ENCODE measurements at places on chromosomes 1 and 21.

DNA sequence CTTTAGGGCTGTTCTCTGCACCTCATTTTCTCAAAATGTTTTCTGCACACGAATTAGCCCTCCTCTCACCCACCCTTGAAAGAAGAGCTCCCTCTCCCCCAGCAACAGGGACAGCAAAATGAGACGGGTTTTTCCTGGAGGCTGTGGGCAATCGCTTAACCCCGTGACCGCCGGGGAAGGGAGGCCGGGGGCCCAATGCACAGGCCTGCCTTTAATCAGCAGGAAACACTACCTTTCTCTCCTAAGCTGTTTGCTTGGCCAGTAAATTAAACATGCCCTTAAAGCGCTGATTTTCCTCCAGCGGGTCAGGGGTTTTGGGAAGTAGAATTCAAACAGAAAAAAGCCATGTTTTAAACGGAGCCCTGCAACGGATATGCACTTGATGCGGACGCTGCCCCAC, 114.4 kb downstream of the PRDM16 start:
- DNase-seq, result no peak

DNA sequence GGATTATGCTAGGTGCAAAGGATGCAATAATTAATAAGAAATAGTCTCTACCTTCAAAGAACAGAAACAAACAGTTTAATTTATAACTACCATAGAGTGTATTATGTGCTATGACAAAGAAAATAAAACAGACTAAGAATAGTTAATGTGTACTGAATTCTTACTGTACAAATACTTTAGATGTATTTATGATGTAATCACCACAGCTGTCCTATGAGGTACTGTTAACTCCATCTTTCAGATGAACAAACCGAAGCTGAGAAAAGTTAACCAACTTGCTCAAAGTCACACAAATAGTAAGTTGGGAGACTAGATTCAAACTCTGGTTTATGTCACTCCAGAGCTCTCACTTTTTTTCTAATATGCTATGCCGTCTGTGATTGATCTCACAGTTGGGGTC, 77.0 kb upstream of the FGGY start:
- no peak for DNase-seq

DNA sequence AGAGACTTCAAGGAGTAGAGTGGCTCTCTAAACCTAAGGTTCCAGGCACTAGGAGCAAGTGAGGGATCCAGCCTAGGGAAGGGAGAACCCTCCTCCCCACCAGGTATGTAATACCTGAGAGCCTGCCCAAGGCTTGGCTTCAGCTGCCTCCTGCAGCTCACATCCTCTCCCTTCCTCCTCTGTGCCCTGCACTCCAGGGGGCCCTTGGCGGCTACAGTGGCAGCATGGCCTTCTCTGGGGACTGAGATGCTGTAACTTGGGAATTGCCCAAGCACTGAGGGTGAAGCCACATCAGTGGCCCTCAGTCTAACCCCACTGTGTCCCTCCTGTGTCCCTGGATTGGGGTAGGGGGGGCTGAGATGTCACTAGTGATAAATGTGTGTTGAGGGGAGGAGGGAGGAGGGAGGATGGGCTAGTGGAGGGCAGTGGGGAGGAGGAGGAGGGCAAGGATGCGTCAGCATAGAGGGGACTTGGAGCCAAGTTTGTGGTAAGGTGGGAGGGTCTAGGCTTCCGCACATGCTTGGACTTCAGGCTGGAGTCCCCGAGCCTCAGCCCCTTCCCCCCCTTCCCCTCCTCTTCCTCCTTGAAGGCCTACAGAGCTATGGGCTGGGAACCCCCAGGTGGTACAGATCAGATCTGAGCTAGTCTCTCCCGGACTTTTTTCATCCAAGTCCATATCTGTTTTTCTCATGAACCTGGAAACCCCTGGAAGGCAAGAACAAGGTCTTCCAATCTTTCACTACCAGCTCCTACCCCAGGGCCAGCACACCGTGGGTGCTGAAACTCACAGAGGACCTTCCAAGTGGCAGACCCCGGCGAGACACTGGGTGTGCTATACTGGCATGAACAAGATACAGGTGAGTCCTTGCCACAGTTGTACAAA, 17.5 kb downstream of the COL9A2 start:
- no peak for DNase-seq

DNA sequence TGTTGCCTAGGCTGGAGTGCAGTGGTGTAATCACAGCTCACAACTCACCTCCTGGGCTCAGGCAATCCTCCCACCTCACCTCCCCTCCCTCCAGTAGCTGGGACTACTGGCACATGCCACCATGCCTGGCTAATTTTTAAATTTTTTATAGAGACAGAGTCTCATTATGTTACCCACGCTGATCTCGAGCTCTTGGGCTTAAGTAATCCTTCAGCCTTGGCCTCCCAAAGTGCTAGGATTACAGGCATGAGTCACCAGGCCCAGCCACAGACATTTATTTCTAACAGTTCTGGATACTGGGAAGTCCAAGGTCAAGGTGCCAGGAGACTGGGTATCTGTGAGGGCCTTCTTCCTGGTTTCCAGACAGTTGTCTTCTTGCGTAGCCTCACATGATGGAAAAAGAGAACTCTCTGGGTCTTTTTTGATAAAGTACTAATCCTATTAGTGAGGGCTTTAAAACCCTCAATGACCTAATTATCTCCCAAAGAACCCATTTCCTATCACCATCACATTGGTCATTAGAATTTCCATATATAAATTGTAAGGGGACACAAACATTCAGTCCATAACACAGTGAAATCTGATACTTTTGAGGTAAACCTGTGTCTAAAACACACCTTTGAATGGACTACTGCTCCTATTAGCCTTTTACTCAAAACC, 67.9 kb downstream of the PHACTR4 start:
- DNase-seq, result no peak

- DNase-seq, result no peak
Observed at GRCh38 chr1:155598842-155599331, 11.1 kb upstream of the MSTO1 start.

DNA sequence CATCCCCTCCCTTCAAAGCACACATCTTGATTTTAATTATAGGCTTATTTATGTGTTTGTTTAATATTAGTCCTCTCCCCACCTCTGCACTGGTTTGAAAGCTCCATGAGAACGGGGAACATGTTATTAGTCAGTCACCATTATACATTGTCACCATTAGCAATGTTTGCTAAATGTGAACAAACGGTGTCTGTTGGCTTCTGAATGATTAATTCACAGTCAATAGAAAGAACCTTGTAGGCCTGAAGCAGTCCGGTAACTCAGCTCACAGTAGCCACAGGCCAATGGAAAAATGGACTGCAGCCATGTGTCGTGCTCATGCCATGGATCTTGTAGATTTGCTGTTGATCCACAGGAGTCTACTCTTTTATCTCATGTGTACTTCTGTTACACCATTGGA, 49.7 kb upstream of the NHLH2 start:
- no peak for DNase-seq

DNA sequence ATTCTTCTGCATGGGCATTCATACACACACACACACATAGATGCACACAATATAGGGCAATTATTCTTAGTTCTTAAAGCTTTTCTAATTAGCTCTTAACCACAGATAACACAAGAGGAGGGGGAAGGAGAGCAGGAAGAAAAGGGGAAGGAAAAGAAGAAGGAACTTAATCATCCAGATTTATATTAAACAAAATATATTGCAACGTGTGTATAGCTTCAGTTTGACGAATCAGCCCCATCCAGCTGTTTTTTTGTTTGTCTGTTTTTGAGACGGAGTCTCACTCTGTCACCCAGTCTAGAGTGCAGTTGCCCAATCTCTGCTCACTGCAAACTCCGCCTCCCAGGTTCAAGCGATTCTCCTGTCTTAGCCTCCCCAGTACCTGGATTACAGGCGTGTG, 21.7 kb upstream of the ANKRD13C start:
- no peak for DNase-seq

- no peak for DNase-seq
Observed at GRCh38 chr1:108537976-108538375, 21.9 kb upstream of the EEIG2 start.

DNA sequence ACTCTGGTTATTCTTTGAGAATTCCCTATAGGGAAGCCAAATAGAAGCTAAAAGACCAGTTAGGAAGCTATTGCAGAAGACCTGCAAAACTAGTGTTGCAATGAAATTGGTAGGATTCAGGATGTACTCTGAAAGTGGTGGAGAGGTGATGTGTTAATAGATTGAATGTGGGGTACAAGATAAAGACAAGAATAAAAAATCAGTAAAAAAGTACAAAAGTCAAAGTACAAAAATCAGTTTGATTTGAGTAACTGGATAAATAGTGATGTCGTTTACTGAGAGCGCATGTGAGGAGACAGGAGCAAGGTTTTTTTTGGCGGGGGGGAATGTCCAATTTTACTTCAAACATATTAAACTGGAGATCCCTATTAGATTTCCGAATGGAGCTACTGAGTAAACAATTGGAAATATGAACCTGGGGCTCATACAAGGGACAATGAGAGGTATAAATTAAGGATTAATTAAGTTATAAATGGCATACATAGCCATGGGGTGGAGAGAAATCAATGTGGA, 2.5 kb upstream of the DCAF8 start:
- no peak for DNase-seq

GRCh38 chr1:31576201-31576669, at the start of gene TINAGL1:
TSS of gene TINAGL1 (plus strand) at chr1:31576515. CDS start at chr1:31577149, 634 bp downstream.
- no peak for DNase-seq

GRCh38 chr1:235942979-235943575, 76.4 kb upstream of the LYST start:
- no peak for DNase-seq

DNA sequence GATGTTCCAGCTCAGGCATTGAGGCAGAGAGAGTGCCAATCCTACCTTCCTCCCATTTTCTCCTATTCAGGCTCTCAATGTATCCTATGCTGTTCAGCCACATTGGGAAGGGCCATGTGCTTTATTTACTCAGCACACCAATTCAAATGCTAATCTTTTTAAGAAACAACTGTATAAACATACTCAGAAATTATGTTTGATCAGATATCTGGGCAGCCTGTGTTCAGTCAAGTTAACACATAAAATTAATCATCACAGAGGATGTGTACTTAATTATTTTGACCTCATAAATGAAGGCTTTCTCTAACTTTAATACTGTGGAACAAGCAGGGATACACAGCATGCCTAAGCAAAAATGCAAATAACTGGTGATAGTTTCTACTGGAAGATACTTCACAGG, 149.8 kb downstream of the NCAM2 start:
- no peak for DNase-seq

DNA sequence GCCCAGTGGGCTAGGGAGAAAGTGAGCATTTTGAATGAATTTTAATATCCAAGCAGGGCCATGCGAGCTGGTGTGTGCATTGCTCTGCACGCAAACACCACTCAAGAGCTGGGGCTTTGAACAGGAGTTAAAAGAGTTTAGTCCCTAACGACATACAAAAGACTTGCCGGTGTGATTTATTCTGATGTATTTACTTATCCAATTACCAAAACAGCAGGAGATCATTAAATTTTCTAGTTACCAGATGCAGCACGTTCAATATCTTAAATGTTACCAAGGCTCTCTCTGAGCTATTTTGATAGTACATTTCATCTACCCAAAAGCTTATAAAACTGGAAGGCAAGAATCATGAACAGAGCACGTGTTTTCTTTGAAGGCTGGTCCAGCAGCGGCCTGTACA, 30.0 kb upstream of the DMRTA2 start:
- DNase-seq, result no peak

DNA sequence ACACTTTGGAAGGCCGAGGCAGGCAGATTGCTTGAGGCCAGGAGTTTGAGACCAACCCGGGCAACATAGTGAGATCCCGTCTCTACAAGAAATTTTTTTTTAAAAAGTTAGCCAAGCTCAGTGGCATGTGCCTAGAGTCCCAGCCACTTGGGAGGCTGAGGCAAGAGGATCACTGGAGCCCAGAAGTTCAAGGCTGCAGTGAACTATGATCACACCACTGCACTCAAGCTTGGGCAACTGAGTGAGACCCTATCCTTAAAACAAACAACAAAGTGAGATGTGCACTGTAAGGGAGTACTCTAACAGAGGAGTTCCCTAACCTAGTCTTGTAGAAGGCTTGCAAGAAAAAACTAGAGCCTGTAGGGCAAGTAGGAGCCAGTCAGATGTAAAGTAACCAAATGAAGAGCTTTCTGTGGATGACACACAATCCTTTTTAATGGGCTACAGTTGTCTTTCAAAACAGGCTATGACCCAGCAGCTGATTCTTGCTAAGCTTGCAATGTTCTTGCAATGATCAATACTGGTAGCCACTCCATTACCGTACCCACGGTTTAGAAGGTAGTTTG, 38.0 kb upstream of the SRP9 start:
- DNase-seq, result no peak

GRCh38 chr1:40628903-40629292, 36.6 kb downstream of the RIMS3 start:
- DNase-seq, result no peak

- DNase-seq, result no peak
Observed at GRCh38 chr1:31639543-31639942, 5.1 kb downstream of the PEF1 start.

- DNase-seq, result no peak
Observed at GRCh38 chr21:46191257-46191685, 7.0 kb upstream of the SPATC1L start.

DNA sequence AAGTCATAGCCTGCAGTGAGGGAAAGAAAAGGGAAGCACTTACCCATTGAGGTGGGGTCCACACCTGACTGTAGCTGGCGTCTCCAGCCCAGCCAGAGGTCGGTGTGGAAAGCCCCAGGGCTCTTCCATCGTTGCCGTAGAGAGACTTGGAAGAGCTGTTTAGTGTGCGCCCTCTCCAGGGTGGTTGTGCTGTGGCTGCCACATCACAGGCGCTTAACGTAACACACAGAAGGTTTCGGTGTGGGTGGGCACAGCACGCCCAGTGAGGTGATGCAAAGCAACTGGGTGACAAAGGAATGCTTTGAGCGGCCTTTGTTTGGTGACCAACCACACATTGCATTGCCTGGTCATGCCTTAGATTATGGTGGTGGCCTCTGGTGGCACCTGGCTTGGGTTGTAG, 36.8 kb upstream of the KIF1B start:
- DNase-seq, result no peak

DNA sequence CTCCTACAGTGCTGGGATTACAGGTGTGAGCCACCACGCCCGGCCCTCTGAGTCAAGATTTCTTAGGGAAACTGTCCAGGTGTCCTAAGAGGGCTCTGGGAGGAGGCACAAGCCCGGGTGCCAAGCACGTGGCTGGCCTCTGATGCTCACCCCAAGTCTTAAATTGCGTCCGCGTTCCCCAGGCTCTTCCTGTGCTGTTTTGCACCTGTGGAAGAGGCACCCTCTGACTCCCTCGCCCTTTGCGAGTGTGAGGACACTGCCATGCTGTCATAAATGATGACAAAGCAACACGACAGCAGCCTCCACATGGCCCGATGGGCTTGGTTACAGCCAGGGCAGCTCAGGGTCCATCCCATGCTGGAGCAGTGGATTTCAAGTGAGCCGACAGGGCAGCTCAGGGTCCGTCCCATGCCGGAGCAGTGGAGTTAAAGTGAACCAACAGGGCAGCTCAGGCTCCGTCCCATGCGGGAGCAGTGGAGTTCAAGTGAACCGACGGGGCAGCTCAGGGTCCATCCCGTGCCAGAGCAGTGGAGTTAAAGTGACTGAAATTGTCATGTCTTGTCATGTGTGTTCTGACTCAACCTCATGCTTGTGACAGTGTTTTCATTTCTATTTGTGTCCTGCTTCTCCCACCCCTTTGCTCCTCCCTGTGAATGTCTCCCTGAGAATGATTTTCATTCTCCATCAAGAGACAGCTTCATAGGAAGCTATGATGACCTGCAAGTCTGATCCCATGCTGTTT, 33.9 kb downstream of the PCNT start:
- DNase-seq, result no peak

Data from activated T-cell treated with anti-CD3 and anti-CD28 coated beads for 24 hours (primary cell).